ENCODE measurements at places on chromosomes 7 and 10.

DNA sequence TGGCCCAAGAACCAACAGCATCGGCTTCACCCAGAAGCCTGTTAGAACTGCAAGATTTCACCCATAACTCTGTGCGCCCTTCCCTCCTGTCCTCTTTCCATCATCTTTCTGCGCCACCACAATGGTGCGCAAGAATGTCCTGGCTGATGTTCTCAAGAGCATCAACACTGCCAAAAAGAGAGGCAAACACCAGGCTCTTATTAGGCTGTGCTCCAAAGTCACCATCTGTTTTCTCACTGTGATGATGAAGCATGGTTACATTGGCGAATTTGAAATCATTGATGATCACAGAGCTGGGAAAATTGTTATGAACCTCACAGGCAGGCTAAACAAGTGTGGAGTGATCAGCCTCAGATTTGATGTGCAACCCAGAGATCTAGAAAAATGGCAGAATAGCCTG is 115.2 kb upstream of the FGFR2 start:
- DNase-seq, result no peak

DNA sequence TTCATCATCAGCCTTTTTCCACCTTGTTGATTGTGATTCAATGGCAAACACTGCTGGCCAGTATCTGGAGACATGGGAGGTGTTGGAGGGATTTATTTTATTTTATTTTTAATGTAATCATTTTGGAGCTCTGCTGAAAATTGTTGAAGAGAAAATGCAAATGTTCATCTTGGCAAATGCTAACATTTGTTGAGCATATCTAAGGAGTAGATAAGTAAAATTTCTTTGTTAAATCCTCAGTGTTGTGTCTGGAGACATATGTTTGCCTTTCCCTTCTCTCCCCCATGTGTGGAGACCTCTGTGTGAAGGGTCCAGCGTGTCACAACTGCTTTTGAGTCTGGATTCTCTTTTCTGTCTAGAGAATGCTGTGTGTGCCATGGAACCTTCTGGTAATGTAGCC is 300.3 kb downstream of the FZD1 start:
- no peak for DNase-seq

- DNase-seq, result no peak
Measured at GRCh38 chr10:806451-807162, 117.1 kb upstream of the DIP2C start.

DNA sequence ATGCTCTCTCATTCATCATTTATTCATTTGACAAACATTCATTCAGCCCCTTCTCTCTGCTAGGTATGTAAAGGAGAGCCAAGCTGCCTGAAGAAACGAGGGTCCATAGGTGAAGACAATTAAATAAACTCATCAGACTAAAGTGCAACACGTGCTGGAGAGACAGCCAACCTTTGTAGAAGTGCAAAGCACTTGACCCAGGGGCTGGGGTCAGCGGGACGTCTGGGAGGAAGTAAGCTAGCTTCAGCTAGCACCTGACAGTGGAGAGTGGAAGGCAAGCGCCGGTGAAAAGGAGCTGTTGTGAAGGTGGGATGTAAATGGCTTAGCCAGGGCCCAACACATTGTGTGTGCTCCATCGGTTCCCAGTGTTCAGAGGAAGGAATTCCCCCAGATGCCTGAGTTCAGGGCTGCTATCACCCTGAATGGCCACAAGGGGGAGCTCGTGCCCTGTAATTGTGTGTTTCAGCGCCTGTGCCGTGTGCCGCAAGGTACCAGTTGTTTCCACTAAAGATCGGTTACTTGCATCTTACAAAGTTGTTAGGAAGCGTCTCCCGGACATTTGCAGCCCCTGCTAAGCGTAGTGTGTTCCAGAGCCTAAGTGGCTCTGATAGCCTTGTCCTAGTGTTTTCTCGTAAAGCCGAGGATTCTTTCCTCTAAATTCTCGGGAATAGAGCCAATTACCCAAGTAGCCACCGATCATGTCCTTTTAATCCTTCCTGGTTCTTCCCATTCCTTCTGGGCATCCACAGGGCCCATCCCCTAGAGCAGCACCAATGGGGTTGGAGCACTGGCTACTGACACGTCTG is 30.6 kb downstream of the TLX1 start:
- DNase-seq, result peak; percentile 31

Data from KG1 (cell line).